Stimulated activated CD4-positive, alpha-beta T cell treated with anti-CD3 and anti-CD28 coated beads, Interleukin-15, amount 100 ng/mL, for 24 hours (primary cell): ENCODE measurements at places on chromosomes 16 and 17.

- no peak for DNase-seq
Measured at GRCh38 chr16:20624882-20625807, 49.0 kb upstream of the ACSM2B start.

DNA sequence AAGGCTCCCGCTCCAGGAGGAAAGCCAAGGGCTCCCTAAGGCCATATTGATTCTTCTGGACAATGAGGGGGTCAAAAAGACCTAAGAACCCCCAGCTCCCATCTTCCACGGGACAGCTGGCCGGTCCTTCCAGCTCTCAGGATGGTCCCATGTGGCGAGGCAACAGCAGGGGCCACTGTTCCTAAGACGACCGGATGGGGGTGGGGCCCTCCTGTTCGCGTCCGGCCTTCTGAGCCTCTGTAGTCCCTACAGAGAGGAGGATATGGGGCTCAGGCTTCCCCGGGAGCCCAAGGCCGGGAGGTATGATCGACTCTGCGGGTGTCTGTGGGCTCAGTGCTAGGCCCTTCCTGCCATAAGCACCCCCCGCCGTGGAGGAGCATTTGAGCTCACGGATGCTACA lies 6.0 kb upstream of the DCXR start:
- no peak for DNase-seq

GRCh38 chr16:69112285-69113129 lies 7.1 kb downstream of the HAS3 start:
- peak; percentile 78 for DNase-seq

- no peak for DNase-seq
Measured at GRCh38 chr16:64416216-64417005, 705.5 kb downstream of the CDH11 start.

DNA sequence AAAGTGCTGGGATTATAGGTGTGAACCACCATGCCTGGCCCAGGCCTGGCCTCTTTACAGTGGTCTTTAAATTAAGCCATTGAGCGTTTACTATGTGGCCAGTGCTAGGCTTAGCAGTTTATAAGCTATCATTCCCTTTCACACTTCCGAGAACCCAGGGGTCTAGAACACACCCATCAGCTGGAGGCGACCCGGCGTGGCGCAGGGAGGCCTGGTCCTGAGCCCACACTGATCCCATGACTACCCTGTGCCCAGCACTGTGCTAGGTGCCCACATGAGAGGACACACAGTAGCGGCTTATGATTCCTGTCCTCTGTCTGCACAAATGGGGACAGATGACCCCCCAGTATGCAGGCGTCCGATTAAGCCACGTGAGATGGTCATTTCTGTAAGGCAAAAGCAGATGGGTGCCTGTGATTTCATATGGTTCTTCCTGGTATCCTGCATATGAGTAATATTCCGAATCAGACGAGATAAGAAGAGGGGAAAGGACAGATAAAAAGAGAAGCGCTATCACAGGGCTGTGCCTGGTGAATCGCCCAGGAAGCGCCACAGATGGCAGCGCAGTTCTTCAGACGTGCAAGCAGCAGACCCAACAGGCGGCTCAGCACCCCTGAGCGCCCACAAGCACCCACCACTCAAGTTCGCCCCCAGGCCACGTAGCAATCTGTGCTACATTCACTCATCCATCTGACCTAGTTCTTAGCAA lies 5.3 kb downstream of the OSGIN1 start:
- DNase-seq: no peak

DNA sequence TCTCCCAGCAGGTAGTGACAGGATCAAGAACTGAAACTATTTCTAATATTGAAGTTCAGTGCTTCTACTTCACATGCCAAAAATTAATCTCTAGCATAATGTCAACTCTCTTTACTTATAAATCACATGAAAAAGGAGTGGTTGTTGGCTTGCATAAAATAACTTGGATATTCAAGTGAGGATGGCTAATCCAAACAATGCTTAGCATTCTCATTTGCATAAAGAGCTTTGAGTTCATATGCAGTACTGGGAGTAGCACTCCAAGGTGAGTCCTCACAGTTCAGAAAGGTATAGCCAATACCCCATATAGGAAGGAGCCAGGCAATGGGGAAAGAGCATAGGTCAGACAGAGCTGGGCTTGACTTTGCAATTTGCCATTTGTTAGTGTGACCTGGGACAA lies 149.3 kb downstream of the PCTP start:
- DNase-seq: no peak

DNA sequence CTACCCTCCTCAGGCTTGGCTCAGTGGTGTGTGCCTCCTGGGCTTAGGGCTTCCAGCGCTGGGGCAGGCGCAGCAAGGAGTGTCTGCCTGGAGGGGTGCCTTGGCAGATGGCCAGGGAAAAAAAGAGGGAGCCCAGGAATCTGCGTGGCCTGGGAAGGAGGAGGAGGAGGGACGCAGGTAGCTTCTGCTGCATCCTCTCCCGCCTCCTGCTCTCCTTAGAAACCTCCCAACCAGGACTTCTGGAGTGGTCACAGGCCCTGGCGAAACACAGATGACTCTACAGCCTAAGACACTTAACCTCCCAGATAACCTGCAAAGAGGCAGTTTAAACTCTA lies 7.3 kb upstream of the BCAR1 start:
- no peak for DNase-seq

DNA sequence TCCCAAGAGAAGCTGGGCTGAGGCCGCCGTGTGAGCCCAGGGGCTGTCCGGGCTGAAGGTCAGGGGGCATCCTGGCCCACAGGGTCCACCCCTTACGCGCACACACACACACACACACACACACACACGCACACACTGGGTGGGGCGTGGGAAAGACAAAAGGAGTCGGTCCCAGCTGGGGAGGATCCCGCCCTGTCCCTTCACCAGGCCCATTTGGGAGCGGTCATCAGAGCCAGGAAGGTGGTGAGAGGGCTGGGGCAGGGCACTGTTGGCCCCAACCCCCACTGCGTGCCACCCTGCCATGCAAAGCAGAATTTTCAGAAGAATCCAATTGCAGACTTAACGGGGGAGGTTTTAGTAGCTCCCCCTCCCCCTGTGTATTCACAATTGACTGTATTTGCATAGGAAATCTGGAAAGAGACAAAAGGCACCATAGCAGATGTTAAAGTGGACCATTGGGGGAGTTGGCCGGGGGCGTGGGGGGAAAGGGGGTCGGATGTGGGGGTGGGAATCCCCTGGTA lies 11.3 kb upstream of the CD300A start:
- DNase-seq: no peak

- no peak for DNase-seq
Measured at GRCh38 chr16:15539197-15539596, 103.8 kb downstream of the MARF1 start.

GRCh38 chr16:48157794-48158193 lies 2.0 kb upstream of the ABCC12 start:
- peak; percentile 16 for DNase-seq

DNA sequence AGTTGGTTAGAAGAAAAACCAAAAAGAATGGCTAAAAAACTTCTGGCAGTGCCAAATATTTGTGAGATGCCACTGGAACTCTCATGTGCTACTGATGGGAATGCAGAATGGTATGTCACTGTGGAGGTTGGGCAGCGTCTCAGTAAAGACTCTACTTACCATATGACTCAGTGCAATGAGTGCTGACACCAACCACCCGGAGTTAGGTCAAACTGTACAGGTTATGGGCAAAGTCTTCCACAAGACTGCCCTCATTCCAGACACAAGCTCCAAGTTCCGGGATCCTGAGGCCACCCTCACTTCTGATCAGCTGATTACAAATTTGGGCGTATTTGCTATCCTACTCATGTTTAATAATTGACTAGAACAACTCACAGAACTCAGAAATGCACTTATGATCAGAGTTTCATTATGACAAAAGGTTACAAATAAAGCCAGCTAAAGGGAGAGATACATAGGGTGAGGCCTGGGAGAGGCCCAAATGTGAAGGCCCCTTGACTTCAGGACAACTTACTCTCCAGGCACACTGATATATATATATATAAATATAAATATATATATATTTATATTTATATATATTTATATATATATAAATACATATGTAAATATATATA lies 114.9 kb downstream of the TRIM37 start:
- DNase-seq: no peak

DNA sequence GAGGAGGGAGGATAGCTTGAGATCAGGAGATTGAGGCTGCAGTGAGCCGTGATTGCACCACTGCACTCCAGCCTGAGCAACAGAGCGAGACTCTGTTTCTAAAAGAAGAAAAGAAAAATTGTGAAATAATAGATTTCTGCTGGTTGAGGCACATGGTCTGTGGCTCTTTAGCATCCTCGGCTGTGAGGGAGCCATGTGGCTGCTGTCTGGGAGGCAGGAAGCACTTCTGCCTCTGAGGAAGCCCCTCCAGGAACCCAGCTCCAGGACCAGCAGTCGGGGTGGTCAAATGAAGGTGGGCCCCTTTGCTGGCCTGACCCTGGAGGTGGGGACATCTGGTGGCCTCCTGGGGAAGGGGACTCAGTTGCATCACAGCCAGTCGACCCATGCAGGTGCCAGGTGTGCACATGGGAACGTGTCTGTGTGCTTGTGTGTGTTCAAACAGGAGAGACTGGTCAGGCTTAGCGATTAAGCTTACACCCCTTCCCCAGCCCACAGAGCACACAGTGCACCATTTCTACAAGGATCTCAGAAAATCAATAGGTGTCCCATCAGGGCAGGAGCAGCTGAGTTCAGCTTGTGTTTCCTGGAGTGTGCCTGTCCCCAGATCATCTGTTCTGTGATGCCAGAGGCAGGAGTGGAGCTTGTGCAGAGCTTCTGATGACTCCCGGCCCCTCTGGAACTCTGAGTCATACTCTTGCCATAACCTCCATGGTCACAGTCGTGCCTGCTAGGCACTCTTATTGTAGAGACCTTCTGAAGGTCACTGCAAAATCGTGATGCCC lies 24.3 kb upstream of the MGAT5B start:
- no peak for DNase-seq

DNA sequence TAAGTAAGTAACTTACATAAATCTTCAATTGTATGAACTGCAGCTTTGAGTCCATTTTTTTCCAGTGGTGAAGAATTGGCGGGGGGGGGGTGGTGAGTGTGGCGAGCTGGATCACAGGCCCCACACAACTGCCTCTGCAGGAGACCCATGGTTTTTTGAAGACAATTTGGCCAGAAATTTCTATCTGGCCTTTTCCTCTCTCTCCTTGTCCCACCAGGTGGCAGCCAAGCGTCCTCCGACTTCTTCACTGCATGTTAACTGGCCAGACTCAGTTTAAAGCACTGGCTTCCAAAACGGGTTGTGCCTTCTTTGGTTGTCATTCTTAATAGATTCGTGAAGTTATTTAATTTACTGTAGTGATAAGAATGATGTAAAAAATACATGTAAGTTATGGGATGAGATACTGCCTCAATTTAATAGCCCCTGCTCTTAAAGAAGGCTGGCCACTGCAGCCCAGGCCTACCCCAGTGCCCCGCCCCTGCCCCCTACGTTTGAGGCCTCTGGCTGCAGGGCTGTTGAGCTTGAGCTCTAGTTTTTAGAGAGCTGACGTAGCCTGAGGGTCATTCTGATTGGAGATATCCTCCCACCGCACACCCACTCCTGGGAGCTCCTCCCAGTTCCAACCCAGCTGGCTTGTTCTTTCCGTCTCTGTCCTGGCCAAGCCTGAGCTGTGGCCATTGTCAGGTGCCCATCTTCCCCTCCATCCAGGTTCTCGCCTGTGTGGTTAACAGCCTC lies 36.4 kb downstream of the AKAP1 start:
- no peak for DNase-seq

DNA sequence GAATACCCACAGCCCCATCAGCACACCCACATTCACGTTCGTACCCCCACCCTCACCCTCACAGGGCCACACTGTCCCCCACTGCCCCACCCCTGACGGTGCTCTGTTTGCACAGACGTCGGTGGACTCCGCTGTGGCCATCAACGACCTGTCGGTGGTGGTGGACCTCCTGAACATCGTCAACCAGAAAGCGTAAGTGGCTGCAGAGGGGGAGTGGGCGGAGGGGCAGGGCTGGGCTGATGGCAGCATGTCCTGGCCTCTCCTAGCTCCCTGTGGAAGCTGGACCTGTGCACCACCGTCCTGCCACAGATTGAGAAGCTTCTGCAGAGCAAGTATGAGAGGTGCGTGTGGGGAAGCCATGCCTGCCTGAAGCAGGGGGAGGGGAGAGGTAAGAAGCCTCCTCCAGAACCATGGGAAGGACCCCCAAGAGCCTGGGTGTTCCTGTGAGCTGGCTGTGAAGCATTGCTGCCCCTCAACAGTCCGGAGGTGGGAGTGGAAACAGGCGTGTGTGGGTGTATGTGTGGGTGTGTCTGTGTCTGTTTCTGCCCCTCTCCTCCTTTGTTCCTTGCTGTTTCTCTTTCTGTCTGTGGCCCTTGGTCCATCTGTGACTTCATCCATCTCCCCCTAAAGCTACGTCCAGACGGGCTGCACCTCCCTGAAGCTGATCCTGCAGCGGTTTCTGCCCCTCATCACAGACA lies 20.3 kb downstream of the KATNB1 start:
- DNase-seq: no peak

- DNase-seq: no peak
Measured at GRCh38 chr17:8846768-8847211, 20.7 kb downstream of the PIK3R6 start.

- no peak for DNase-seq
Measured at GRCh38 chr17:48647103-48647962, 21.2 kb upstream of the HOXB9 start.

GRCh38 chr17:28706471-28707338 lies 5.0 kb downstream of the PROCA1 start:
- no peak for DNase-seq

- peak; percentile 87 for DNase-seq
Measured at GRCh38 chr16:84511180-84511800, 6.8 kb upstream of the MEAK7 start.

DNA sequence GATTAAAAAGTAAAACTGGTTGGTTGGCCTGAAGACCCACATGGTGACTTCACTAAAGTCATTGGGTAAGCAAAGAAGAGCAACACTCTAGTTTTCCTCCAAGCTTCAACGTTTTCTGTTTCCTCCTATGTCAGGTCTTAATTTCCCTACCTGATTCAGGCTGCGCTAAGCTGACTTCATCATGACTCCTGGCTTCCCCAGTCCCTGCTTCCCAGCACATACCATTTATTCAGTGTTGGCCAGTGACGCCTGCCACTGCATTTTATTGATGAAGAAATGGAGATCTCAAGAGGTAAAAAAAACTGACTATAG lies 645.3 kb downstream of the WWOX start:
- DNase-seq: no peak

DNA sequence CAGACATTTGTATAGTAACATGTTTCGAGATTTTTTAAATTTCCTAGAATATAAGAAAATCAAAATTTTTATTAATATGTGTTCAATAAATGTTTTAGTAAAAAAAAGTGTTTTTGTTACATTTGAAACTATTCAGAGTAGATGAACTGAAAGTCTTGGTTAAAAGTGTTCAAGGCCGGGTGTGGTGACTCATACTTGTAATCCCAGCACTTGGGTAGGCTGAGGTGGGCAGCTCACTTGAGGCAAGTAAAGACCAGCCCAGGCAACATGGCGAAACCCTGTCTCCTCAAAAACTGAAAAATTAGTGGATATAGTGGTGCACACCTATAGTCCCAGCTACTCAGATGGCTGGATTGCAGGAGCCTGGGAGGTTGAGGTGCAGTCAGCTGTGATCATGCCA lies 16.8 kb upstream of the PHKG2 start:
- no peak for DNase-seq

DNA sequence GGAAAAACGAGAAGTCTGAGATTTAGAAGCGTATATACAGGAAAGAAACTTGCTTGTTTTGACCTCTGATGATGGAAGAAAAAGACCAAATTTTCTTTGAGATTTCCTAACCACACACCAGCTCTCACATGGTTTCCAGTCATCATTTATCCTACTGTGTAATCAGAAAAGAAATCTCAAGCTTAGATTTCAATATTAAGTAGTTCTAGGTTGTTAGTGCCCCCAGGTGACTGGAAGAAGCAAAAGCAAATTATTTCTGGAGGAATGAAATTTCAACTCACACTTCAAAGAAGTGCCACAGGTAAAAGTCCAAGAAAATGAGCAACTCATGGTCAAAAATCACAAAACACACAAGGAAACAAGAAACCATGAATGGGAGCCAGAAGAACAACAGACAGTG lies 51.8 kb upstream of the KDM6B start:
- DNase-seq: no peak
